ENCODE measurements at places on chromosomes 7 and 10.

- no peak for DNase-seq
Measured at GRCh38 chr7:92635538-92635937, 45.3 kb upstream of the FAM133B start.

DNA sequence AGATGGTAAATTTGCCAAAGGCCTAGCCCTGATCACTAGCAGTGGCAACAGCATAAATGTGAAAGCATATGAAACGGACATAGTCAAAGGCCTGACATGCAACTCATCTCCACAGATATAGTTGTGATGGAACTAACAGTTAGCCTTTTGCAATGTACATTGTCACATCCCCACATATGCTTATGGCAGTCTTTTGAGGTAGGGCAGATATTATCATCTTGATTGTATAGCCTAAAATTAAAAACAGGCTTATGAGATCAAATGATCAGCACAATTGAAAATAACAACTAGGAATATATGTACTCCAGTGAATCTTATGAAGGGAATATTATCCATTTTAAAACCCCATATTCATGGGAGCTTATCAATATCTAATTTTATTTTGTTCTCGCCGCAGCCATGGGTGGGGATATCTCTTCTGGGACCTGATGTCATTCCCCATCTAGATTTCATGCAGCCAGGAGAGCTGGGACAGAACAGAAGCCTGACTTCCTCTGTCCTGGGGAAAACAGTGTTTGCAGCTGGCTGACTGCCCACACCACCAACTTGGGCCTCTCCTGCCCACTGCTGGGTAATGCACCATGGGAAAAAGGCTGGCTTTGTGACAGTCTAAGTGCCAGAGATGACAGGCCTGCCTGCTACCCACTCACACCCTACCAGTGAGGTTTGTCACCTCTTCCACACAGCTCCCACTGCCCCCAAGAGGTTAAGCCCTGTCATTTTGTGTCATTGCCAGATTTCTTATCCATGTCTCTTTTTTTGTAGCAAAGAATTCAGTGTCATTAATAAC lies 180.2 kb upstream of the FZD1 start:
- DNase-seq: peak; percentile 35

GRCh38 chr7:84675633-84676034 lies 481.0 kb upstream of the SEMA3A start:
- DNase-seq: no peak

- no peak for DNase-seq
Measured at GRCh38 chr10:107834706-107835105, 670.2 kb upstream of the SORCS1 start.

- DNase-seq: no peak
Measured at GRCh38 chr10:129140921-129141885, 325.8 kb upstream of the MGMT start.

GRCh38 chr10:133040198-133040597 lies 47.5 kb upstream of the ADGRA1 start:
- DNase-seq: no peak

DNA sequence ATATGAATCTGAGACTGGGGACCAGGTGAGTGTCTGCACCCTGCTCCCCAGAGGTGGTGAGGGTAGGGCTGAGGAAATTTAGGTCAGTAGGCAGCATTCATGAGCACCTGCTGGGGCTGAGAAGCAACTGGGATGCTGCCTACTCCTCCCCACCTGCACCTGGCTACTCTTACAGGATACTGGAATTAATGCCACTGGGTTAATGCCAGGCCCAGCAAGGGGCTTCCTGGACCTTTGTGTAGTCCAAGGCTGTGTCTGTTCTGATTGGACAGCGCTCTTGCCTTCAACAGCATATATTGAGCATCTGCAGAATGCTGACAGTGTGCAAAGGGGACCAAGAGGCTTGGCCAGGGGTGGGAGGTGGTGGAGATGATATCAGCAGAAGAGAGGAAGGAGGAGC lies 32.1 kb downstream of the ADCYAP1R1 start:
- DNase-seq: no peak

- no peak for DNase-seq
Measured at GRCh38 chr10:92857904-92858514, 9.7 kb downstream of the EXOC6 start.

- no peak for DNase-seq
Measured at GRCh38 chr7:139071680-139072079, 35.8 kb upstream of the ZC3HAV1L start.

- no peak for DNase-seq
Measured at GRCh38 chr7:66330961-66331360, 125.8 kb downstream of the TPST1 start.

DNA sequence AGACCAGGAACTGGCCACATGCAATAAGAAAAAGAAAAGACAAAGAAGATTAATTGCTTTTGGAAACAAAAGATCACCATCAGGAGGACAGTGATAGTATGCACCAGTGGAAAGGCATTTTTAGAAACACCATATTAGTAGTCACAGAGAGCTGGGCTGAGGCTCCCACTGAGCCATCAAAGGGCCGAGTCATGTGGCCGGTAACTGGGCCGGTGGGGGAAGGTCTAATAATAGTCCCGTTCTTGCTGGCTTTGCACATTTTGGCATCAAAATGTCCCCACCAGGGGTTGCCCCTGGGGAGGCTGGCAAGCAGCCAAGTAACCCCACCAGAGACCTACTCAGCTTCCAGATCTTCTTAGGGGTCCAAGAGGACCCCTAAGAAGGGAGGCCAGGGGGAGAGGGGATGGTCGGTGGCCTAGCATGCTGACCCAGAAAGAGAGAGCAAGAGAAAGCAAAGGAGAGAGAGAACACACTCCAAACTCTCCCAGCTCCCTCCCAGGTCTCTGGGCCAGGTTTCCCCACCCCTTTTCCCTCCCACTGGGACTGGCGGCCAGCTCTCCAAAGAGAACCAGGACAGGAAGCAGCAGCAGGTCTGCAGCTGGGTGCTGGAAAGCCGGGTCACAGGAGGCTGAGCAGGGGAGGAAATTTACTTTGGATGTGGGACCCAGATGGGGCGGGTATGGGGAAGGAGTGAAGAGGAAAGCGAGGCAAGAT lies 70.2 kb upstream of the FGFR2 start:
- no peak for DNase-seq

DNA sequence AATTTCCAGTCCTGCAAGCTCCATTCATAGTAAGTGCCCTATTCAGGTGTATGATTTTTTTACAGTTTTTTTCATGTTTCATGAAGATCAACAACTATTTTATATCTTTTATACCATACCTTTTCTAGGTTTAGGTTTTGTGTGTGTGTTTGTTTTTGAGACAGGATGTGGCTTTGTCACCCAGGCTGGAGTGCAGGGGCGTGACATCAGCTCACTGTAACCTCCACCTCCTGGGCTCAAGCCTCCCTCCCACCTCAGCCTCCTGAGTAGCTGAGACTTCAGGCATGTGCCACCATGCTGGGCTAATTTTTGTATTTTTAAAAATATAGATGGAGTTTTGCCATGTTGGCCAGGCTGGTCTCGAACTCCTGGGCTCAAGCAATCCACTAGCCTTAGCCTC lies 35.0 kb downstream of the ARMH3 start:
- DNase-seq: peak; percentile 32

DNA sequence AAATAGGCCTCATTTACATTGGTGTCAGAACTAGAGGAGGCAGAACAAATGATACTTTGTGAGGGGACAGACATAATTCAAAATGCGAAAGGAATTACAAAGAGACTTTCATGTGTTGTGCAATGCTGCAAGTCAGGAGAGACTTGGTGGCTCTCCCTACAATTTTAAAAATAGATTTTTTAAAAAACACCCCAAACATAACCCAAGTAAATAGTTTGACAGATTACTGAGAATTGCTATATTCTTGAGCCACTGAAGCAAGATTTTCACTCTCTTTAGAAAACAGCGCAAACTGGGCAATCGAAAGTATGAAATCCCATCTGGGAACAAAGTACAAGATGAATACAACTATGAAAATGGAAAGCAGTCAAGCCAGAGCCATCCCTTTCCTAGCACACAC lies 126.3 kb upstream of the NPY start:
- no peak for DNase-seq

GRCh38 chr7:3453398-3453797 lies 152.3 kb downstream of the SDK1 start:
- DNase-seq: no peak

DNA sequence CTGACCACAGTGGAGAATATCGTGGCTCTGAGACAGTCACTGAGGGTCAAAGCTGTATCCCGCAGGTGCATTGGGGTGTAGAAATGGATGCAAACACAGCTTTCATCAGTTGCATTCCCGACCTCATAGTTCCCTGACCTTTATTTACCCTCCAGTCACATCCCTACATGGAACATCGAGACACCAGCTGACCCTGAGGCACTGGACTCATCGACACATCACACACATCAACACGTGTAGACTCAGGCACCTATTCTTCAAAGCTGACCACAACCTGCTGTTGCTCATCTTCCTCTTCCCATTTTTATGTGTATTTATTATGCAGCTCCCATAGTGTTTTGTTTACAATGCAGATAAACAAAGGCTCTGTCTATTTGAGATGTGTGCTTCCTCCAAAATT lies 396.9 kb upstream of the NRP1 start:
- DNase-seq: no peak

DNA sequence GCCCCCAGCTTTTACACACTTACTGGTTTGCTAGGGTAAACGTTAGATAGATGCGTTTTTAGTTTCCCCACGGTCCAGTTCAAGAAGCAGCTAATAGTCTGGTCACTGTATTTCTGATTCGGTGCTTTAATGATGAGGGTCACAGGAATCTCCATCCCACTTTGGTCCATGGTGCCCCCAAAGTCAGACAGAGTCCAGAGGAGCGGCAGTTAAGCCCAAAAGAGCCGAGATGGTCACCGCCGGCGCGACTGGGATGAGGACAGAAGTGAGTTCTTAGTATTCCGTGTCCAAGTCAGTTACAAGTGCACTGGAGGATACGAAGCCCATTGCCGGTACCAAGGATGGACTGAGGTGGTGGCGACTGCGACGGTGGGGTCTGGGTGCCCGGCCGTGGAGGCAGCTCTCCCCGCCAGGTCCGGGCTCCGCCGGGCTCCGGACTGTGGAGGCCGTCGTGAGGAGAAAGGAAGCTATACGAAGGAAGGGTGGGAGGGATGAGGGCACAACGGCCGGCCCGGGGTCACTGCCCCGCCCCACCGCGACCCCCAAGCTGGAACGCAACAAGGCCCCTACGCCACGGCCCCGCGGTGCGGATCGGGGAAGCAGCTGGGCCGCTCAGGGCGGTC lies 663 bp downstream of the HERPUD2 start:
- no peak for DNase-seq

DNA sequence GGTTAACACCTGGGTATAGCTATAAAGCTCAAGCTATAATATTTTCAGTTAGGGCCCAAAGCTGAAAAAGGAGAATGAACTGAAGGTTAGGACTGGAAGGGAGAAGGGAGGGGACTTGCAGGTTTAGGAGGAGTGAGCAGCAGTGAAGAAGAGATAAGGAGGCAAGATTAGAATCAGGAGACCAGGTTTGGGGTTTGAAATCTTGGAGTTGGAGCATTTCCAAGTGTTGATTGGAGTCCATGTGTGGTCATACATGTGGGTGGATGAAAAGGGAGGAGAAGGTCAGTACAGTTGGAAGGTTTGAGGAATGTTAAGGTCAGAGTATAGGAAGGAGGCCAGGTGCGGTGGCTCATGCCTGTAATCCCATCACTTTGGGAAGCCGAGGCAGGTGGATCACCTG lies 8.6 kb upstream of the ANLN start:
- no peak for DNase-seq

GRCh38 chr7:23594879-23595604 lies 2.1 kb upstream of the CCDC126 start:
- DNase-seq: peak; percentile 74
